ENCODE measurements at places on chromosomes 12 and 14.

- DNase-seq: no peak
Observed at GRCh38 chr12:47367912-47368537, 288.3 kb upstream of the AMIGO2 start.

GRCh38 chr12:38053655-38054464 is 262.7 kb upstream of the ALG10B start:
- DNase-seq: no peak

- no peak for DNase-seq
Observed at GRCh38 chr12:2263901-2264300, 211.1 kb downstream of the CACNA1C start.

DNA sequence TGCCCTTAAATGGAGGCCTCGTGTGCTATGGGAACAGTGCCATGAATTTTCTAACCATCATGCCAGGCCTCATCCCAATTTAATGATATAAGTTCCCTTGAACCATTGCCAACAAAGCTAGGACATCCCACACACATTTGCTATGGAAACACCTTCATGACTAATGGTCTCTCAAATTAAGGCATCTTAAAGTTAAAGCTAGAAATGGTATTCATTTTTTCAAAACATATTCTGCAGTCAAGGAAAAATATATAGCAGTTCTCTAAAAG is 117.3 kb downstream of the BTG1 start:
- DNase-seq: no peak

DNA sequence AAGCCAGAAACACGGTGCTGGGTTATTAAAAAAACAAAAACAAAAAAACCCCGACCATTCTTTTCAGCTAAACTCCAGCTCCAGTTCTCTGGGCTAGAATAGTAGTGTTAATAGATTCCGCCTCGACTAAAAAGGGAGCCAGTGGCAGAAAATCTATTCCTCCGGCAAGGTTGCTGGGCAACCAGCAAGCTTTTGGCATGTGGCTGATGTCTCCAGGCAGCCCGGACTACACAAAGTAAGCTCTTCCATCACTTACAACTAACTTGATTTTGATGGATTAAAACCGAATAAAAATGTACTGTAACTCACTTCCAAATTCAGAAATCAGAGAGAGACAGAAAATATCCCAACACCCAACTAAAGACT is 126.4 kb upstream of the FOXN3 start:
- DNase-seq: no peak

GRCh38 chr14:24378327-24378726 is 10.3 kb downstream of the NFATC4 start:
- DNase-seq: no peak

DNA sequence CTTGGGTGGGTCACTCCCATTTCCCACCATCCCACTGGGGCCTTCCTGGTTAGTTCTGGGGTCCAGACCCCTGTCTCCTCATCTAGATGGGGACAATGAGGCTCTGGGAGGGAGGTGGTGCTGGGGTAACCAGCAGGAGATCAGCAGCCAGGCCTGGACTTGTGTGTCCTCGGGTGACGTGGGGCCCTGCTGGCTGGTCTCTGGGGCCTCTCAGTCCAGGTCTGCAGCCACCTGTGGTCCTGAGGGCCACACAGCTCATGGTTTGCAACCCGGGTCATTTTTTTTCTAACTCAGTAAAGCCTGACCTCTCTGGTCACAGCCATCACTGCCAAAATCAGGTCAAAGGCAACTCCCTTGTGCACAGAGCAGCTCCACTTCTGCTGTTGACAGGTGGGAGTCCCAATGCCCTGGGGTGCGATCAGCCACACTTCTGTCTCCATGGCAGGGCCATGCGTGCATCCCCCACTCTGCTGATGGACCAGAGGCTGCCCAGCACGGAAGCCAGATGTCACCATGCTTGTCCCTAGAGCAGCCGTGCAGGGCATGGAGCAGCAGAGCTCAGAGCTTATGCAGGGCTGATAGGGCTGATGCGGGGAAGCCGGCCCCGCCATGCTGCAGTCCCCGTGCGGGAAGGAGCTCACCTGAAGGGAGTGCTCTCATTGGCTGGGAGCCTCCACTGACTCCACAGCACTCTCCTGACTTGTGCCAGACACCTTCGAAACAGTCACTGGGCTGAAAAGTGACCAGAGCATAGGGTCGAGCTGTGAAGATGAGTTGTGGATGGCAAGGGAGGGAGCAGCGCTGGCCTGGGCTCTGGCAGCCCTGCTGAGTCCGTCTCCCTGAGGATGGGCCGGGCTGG is 250.9 kb downstream of the ADGRD1 start:
- DNase-seq: no peak

DNA sequence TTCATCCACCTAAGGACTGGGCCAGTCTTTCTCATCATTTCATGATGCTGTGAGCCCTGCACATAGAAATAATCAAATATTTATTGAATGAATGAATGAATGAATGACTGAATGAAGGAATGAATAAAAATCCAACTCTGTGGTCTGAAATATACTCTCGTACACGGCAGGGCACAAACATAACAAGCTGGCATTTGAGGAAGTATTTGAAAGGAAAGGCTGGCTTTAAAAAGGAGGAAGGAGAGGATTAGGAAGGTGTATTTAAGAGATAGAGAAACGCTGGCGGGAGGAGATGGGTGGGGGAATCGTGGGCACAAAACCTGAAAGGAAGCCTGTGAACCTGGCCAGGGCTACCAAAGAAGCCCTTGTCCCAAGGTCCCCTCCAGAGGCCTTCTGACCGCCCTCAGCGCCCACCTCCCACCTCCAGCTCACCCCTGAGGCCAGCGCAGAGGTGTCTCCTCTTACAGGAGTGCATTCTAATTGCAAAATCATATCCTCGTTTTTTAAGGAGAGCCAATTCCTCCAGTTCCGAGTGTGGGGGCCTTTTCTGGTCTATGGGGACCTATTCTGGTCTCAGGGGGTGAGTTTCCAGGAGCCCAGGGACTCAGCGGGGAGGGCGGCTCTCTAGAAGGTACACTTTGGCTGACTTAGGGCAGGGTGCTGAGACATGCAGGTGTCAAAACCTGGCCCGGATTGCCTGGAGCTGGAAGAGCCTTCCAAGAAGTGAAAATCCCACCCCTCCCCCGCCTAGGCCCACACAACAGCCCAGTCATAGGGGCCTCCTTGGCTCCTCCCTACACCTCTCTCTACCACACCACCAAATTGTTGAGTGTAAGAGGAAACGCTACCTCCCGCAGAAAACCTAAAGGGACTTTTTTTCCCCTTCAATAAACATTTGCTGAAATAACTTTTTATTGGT is 8.7 kb upstream of the JDP2 start:
- DNase-seq: peak; percentile 82

GRCh38 chr14:20498622-20499021 is 6.7 kb upstream of the RNASE10 start:
- no peak for DNase-seq

- DNase-seq: peak; percentile 68
Observed at GRCh38 chr14:21038441-21039422, 3.4 kb upstream of the RNASE7 start.

- peak; percentile 70 for DNase-seq
Observed at GRCh38 chr14:68137704-68138619, 318.4 kb downstream of the RAD51B start.

DNA sequence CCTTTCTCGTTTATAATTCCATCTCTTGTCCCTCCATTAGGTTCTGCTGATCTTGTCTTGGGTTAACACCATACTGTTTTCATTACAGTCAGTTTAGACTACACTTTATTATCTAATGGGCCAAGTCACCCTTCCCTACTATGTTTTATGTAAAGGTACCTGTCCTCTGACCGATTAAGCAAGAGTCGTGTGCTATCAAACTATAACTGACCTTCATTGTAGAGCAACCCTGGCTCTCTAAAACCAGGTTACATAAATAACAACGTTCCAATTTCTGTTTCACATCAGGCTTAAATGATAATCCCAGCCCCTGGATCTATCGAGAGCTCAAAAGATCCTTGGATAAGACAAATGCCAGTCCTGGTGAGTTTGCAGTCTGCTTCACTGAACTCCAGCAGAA is 16.7 kb downstream of the OAS2 start:
- DNase-seq: no peak

Data from WTC11 (cell line).